ENCODE measurements at places on chromosomes 2 and 18. TPM values are rescaled to one million over a fixed set of nuclear protein-coding genes. Genes with fewer than 3 reads are reported as not detected.

The ITGB6 gene
- total RNA-seq: 21.5 TPM

The TMEM163 gene
- total RNA-seq: not detected

The STON1 gene
- 22.3 TPM for total RNA-seq

The RNU2-63P gene
- 1,585 TPM for total RNA-seq

DNA sequence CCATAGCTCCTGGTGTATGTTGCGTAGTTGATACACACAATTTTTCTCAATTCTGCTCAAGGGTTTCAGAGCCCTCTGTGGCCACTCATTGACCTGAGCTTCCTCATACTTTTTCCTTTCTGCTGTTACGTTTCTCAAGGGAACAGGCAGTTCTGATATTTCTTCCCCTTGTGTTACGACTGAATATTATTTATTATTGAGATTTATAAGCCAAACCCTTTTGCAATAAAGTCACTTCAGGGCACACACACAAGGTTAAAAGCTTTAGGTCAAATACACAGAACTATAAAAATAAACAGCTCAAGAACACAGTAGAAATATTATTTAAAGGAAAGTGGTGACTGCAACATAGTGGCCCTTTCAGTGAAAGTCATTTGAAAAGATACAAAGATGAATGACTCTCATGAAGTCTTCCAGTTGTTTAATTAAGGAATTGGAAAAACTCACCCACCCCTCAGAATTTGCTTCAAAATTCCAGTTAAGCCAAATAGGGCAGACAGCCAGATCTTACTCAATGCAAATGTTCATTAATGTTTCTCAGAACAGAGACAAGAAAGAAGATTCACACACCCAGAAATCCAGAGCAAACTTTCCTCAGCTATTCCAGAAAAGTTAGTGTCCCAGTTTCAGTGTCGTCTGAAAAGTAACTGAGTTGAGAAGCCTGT is 179.7 kb downstream of the TRIB2 start:
- no peak for DNase-seq

DNA sequence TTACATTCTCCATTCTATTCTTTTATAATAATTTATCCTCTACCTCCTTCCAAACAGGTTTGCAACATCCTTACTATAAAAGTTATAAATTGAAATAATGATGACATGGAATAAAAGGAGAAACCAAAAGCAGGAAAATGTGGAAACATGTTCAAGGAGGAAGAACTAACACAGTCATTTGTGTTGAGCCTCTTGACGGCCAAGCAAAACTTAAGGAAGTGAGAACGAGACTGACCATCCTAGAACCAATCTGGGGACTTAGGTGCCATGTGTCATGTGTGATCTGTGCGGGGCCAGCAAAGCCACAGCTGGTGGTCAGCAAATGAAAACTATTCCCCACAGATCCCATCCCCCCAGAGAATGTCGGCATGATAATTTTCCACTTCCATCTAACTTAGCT is 25.6 kb upstream of the FAM124B start:
- no peak for DNase-seq

DNA sequence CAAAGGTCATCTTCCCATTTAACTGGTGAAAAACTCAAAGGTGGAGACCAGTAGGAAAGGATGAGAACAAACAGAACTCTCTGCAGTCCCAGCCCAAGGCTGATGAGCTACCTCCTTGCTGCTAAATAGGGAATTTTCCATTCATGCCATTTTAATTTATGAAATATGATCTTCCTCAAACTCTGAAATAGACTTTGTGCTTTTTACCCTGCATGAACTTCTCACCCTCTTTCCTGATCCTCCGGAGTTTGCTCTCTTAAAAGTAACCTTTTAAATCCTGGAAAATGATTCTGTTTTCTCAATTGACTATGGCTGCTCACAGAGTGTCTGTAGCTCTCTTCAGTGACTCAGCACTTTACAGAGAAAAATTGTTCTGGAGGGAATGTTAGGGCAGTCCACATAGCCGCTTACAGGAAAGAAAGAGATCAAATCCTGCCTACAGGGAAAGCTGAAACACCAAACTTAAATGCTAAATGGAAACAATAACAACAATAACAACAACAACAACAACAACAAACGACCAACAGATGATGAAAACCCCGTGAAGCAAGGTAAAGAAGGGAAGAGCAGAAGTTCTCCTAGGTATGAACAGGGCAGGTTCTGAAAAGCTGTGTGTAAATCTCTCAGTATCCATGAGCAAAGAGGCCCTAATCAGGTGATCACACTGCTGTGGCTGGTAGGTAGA is 79.8 kb upstream of the SESTD1 start:
- DNase-seq: no peak

DNA sequence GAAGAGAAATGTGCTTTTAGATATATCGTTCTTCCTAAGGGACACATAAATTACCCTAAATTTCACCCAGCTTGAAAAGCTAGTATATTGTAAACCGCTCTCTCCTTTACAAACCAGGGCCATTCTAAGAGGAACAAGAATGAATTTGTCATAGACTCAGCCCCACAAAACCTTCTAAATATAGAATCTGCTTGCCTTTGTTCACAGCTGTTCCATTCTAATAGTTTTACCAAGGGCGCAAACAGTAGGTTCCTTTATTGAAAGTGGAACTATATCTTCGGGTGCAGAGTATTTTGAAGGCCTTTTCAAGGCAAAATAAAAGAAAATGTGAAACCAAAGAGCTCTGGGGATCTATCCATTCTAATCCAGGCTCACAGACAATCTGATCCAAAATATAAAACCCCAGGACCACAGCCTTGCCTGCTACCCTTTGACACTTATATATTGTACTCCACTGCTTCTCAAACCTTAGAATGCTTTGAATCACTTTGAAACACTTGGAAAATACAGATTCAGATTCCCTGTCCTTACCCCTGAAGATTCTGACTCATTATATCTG is 316.8 kb downstream of the PAX3 start:
- DNase-seq: no peak

DNA sequence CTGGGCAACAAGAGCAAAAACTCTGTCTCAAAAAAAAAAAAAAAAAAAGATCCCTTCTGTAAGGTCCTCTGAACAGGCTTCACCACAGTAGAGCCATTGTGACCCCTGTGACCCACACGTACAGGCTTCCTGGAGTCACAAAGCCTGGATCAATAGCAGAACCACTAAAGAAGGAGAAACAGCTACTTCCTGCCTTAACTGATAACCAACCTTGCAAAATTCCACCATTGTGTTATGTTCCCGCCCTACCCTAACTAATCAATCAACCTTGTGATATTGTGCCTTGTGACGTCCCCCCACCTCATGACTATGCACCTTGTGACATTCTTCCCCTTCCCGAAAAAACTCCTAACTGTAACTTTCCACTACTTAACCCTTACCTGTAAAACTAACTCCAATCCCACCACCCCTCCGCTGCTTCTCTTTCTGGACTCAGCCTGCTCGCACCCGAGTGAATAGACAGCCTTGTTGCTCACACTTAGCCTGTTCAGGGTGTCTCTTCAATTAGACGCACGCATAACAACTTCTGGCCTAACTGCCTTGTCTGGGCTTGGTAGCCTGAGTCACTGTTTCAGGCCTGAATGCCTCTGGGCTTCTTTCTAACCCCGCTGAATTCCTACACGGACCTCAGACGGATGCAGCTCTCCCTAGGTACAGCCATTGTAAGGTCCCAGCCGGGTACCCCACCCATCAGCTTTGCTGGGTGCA is 13.9 kb downstream of the SCYGR8 start:
- no peak for DNase-seq

- DNase-seq: peak; percentile 26
These were observed 242.6 kb downstream of the PHLPP1 start for GRCh38 chr18:62957885-62958472.

DNA sequence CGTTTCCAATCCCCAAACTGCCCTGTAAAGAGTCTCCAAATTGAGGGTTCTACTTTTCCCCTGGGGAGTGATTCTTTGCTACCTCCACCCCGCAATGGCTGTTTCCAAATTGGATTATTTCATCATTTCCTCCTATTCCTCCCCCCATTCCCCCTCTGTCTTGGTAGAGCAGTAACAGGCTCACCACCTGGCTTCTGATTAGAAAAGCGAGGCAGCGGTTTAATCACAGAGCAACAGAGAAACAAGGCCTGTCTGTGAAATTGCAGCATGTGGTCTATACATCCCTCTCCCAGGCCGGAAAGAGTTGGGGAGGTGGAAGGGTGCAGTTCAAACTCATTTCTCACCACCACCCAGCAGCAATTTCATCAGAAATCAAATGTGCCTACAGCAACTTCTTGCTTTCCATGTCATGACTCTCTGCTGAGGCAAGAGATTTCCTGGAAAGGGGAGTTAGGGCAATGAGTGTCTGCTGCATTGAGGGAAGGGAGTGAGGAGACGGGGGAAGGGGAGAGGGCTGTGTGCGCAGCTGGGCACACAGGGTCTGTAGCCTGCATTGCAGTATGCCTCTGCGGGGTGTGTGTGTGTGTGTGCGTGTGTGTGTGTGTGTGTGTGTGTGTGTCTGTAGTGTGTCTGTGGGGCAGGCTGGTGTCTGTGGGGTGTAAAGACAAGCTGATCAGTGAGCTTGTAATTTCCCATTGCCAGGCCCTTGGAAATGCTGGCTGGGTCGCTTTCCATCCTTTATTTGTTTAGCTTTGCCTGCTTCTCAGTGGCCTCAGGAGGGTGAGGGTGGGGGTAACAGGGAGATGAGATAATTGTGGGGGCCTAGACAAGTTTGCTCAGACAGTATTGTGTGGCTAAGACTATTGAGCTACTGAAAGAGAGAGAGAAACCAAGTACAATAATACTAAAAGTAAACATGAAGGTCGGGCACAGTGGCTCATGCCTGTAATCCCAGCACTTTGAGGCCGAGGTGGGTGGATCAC is 13.5 kb upstream of the IGFBP2 start:
- DNase-seq: no peak

DNA sequence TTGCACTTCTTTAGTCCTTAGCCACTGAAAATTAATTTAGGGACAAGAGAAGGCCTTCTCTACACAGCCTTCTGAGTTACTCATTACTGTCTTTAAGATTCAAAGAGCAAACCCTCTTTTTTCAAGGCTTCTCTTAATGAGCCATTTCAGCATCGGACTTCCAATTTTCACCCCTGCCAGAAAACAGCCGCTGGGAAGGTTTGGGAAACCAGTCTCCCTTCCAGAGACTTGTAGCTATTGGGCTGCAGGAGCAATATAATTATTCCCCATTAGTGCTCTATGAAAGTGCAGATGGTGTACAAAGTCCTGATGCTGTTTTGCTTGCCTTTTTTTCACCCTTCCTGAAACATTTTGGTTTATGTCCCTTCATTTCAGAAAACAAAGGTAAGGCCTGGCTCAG is 79.3 kb downstream of the GPR39 start:
- DNase-seq: no peak

- peak; percentile 55 for DNase-seq
These were observed 93.6 kb downstream of the ZFP36L2 start for GRCh38 chr2:43132683-43133301.

DNA sequence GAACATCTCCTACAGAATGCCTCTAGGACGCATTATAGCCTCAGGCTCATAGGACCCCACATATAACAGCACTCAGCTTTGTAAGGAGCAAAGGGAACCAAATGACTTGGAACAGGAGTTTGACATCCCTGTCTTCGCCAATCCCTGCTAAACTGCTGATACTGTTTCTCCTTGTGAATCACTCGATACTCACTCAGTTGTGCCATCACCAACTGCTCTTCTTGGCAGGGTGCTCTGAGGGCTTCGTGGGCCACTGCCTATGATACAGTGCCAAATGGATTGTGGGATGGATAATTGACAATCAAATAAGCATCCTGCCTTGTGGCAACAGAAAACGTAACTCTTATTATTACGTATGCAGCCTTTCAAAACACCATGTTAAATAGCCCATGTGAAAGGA is 396.3 kb downstream of the RIT2 start:
- DNase-seq: no peak

DNA sequence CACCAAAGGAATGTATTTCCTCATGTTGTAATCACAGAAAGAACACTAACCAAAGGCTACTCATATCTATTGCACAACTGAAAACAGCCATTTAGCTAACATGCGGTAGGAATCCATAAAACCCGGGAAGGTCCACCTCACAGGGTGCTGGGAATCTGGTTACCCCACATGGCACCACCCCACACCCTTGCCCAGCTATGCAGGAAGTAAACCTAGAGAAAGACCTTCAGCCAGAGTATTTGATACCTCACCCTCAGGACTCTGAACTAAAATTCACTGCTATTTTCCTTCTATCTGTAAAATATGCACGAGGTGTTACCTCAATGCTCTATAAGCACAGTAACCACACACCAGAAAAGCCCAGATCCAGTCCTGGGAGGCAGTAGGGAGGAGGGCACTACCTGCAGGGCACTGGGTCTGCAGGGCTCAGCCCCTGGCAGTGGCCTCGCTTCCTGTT is 45.8 kb downstream of the PTPN2 start:
- DNase-seq: peak; percentile 58

DNA sequence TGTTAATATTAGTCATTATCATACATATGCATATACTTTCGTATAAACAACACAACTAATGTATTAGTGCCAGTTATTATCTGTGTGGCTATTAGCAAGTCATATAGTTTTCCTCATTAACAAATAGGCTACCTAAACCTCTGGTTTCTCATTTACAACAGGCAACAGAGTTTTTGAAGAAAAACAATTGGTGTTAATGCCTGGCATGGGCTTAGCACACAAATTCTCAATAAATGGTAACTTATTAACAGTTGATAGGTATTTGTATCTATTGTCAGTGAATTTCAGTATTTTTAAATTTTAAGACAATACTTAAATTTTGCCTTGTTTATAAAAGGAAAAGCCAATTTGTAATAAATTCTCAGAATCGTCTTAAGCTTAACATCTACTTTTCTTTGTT is 182.5 kb downstream of the PMAIP1 start:
- DNase-seq: no peak

DNA sequence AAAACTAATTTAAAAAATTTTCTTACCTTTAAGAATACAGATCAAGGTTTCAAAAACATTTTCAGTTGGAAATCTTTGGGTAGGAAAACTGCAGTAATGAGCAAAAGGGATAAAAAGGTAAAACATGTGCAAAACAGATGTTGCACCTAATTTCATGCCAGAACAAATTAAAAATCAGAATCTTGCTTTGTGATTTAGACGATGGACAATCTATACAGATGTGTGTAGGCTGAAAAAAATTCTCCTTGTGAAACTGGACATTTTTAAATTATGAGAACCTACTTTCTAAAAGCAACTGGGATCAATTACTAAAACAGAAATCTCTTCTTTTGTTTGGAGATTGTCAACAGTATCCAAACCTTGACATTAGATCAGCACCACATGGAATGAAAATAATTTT is 183.2 kb upstream of the ITGA4 start:
- DNase-seq: no peak

GRCh38 chr18:58132595-58133261 is 88.7 kb downstream of the NEDD4L start:
- DNase-seq: no peak

DNA sequence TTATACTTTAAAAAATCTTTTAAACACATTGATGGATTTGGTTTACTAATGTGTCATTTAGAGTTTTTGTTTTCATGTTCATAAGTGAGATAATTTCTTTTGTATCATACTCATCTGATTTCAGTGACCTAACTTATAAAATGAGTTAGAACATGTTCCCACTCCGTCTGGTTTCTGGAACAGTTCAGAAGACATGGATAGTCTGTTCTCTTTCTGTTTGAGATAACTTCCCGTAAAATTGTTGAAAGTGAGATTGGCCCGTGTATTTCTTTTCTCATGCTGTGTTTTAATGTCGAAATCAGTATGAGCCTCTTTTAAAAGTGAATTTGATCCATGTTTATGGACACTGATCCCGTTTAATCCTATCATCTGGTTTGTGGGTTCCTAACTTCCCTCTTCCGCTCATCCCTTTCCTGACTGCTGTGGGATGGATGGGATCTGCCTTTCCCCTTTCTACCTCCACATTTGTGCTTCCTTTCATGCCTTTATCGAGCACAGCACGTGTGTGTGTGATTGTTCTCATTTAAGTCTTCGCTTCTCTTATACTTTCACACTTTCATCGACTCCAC is 78.9 kb downstream of the COPS8 start:
- no peak for DNase-seq

Measured in Peyer's patch (tissue), 4 donors.